Stimulated activated CD8-positive, alpha-beta memory T cell treated with anti-CD3 and anti-CD28 coated beads, Interleukin-12 subunit alpha, Interleukin-12 subunit beta, amount 100 ng/mL, for 4 hours (primary cell): ENCODE measurements at places on chromosomes 13 and 19.
A peak's percentile ranks its signal among the peaks of the same experiment; 100 is the strongest.

DNA sequence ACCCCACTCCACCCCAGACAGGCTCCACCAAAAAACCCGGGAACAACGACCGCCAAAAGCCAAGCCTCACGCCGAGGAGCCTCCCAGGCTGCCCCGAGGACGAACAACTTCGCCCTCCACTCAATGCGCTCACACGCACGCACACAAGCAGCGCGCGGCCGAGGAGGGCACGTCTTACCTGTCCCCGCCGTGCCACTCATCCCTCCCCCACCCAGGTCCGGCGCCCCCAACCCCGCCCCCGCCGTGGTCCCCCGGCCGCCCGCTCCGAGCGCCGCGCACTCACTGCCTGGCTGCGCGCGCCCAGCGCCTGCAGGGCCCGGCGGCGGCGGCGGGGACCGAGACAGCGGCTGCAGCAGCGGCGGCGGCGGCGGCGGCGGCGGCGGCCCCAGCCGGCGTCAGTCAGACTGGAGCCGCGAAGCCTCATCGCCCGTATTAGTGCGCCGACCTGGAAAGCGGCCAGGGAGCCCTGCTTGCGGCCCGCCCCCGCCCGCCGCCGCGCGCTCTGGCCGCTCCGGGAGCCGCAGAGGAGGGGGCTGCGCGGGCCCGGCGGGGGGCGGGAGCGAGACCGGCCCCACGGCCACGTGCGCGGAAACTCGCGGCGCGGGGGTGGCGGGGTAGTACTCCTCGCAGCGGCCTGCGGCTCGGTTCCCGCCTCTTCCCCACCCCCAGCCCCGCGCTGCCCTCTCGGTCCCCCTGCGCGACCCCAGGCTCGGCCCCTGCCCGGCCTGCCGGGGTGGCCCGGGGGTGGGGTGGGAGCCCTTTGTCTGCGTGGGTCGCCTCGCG, at the start of gene SMAD9:
TSS of gene SMAD9 (minus strand) at position 406 of the 783 bp plus-strand sequence. CDS start 40,549 bp downstream, outside the sequence.
- no peak for DNase-seq

- DNase-seq, result no peak
Measured at GRCh38 chr13:19154843-19155242, 26.8 kb downstream of the TUBA3C start.

GRCh38 chr13:48750588-48751383, 97.1 kb downstream of the CYSLTR2 start:
- DNase-seq, result no peak

DNA sequence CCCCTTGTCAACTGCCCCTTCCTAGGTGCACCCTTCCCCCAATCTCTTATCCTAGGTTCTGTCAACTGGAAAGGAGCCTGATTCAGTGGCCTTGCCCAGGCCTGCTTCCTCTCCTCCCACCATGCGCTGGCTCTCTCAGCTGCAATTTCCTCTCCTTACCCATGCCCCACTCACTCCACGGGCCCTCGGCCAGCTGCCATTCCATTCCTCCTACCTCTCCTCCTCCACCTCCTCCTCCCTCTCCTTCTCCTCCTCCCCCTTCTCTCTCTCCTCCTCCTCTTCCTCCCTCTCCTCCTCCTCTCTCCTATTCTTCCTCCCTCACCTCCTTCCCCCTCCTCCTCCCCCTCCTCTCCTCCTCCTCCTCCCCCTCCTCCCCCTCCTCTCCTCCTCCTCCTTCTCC, 9.6 kb upstream of the TIMM44 start:
- DNase-seq, result no peak

DNA sequence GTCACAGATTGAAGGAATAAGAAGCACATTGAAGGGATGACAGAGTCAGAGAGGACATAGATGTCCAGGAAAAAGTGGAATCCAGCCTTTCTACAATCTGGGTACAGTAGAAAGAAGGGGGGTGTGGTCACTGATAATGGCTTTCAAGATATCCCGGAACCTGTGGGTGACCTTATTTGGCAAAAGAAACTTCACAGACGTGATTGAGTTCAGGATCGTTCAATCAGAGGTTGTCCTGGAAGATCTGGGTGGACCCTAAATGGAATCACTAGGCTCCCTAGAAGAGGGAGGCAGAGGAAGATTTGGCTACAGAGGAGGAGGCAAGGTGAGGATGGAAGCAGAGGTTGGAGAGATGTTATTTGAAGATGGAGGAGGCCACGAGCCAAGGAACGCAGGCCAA, 13.0 kb upstream of the SYCN start:
- DNase-seq, result no peak

- no peak for DNase-seq
Measured at GRCh38 chr19:12772323-12772722, 3.0 kb downstream of the HOOK2 start.

DNA sequence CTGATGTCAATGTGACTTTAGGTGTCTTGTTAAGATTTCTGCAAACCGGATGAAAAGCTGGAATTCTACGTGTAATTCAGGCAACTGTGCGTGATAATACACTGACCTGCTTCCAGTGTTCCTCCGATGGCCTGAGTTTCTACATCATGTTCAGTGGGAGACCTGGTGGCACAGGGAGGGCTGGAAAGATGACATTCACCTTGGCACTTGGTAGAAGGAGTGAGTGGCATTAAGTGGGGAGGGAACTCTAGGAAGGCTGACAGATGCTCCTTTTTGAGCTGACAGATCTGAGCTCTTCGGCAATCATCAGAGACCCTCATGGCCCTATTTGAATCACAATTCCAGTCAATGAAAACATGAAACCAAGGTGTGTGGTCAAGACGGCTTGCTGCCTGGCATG, 4.0 kb downstream of the CACNA1A start:
- no peak for DNase-seq

GRCh38 chr13:31835932-31836331, 96.6 kb downstream of the RXFP2 start:
- DNase-seq, result no peak

- DNase-seq, result no peak
Measured at GRCh38 chr19:46849610-46850009, 1.0 kb downstream of the AP2S1 start.

GRCh38 chr19:18508585-18508984, 13.3 kb downstream of the ELL start:
- DNase-seq, result no peak

GRCh38 chr13:46562152-46562551, 9.2 kb downstream of the LRCH1 start:
- no peak for DNase-seq

GRCh38 chr13:109243311-109243951, 543.0 kb downstream of the IRS2 start:
- DNase-seq, result no peak

DNA sequence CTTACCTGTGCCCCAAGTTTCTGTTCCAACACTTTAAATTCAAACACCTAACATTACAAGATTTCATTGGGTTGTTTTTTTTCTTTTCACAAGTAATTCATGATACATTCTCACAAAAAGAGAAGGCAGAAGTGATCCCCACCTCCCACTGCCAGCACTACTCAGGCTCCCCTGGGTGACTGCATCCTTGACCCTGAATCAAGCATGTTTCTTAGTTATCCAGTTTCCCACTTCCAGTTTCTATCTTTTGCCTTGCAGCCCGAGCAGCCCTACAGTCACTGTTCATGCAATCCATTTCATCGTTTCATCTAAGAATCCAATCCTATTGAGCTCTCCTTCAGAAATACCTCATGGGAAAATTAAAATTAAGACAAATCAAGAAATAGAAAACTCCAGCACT, 61.4 kb downstream of the RNASEH2B start:
- DNase-seq, result no peak

DNA sequence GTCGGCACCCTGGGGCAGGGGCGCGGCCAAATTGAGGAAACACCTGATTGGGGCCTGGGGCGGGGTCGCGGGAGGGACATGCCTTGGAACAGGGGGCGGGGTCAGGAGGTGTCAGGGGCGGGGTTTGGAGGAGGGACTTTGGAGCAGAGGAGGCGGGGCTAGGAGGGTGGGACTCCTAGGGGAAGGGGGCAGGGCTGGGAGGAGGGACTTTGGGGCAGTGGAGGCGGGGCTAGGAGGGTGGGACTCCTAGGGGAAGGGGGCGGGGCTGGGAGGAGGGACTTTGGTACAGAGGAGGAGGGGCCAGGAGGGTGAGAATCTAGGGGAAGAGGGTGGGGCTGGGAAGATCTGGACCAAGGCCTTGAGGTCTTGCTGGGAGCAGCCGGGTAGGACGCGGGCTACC, 21.9 kb downstream of the GRIN2D start:
- peak; percentile 32 for DNase-seq

DNA sequence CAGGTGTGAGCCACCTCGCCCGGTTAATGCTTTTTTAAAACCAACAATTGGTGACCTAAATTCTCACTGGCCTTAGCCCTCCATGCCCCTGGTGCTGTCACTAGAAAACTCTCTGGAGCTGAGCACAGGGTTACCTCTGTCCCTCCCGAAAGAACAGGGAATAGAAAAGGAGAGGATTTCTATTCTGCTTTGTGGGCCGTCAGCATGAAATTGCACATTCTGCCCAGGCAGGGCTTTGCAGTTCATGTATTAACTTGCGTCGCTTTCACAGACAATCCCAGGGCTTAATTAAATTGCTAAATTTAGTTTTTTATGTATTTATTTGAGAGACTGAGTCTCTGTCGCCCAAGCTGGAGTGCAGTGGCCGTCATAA, 583 bp upstream of the ZNF480 start:
- no peak for DNase-seq

DNA sequence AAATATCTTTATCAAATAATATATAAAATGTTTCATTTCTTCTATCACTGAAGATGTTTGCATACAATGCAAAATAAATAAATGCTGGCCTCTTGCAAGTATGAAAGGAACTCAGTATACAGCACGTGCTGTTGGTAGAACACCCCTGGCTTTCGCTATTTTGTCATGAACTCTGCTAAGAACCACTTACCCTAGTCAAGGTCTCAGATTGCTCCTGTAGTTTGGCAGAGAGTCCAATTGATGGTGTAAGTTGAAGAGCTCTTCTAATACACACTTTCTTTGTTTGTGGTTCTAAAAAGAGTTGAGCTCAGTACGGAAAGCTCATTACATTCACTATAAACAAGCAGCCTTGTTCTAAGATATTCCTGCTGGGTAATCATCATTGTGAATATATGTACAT, 1258.9 kb downstream of the EFNB2 start:
- no peak for DNase-seq

DNA sequence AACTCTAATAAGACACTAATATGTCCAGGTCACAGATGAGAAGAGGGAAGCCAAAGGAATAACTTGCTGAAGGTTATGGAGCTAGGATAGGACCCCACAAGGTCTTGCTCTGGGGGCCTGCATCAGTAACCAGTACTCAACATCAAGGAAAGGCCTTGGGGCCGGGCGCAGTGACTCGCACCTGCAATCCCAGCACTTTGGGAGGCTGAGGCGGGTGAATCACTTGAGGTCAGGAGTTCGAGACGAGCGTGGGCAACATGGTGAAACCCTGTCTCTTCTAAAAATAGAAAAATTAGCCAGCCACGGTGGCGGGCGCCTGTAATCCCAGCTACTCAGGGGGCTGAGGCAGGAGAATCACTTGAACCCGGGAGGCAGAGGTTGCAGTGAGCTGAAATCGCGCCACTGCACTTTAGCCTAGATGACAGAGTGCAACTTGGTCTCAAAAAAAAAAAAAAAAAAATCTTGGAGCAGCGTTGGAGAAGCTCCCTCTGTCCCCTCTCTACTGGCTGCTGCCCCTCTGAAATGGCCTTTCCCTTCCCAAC, 1.8 kb downstream of the LONP1 start:
- no peak for DNase-seq
